ENCODE measurements at places on chromosomes 7 and 10.

- no peak for DNase-seq
Measured at GRCh38 chr7:129435414-129435829, 1.2 kb downstream of the STRIP2 start.

DNA sequence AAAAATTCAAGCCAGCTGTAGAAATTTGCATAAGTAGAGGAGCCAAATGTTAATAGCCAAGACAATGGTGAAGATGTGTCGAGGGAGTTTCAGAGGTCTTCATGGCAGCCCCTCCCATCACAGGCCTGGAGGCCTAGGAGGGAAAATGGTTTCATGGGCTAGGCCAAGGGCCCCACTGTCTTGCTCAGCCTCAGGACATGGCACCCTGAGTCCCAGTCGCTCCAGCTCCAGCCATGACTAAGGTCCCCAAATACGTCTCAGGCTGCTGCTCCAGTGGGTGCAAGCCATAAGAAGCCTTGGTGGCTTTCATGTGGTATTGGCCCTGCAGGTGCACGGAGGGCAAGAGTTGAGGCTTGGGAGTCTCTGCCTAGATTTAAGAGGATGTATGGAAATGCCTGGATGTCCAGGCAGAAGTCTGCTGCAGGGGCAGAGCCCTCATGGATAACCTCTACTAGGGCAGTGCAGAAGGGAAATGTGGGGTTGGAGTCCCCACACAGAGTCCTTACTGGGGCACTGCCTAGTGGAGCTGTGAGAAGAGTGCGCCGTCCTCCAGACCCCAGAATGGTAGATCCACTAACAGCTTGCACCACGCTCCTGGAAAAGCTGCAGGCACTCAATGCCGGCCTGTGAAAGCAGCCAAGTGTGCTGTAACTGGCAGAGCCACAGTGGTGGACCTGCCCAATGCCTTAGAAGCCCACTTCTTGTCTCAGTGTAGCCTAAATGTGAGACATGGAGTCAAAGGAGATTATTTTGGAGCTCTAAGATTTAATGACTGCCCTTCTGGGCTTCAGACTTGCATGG lies 19.2 kb downstream of the TBATA start:
- DNase-seq: no peak

DNA sequence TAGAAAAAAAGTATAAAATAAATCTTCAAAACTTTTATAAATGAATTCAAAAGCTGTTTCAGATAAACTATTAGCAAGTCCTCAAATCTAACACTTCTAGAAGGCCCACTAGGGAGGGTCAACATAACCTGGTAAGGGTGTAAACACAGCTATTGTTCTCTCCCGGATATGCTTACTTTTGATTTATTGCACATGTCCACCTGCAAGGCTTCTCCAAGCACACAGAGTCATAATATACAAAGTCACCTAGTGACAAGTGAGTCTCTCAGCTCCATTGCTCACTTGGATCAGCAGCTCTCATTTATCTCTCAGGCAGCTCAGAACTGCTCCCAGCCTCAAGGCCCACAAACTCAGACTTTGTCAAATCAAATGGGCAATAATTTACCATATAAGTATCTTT lies 44.0 kb upstream of the COL1A2 start:
- no peak for DNase-seq

DNA sequence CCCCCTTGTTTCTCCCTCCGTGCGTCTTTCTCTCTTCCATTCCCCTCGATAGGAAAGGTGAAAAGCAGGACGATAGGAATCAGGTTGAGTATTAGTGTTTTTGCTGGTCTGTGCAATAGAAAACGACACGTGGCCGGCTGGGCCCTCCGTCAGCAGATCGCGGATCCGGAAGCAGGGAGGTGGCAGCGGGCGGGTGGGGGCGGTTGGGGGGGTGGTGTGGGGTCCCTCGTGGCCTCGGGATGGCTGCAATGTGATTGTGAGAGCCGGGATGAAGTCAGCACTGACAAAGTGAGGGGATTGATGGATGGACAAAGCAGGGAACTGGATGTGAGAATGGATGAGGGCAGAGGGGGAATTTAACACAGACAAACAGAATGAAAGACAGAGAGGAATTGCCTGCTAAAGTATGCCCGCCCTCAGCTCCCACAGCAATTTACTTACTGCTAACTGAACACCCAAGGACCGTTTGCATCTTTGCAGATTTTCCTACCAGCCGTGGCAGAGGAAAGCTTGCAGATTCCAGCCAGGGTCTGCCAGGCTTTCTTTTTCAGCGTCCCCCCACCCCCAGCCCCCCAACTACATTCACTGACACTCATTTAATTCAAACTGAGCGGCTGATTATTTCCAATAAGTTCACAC lies 280.9 kb downstream of the LRMDA start:
- DNase-seq: no peak

GRCh38 chr7:42236976-42237810 lies at the start of gene GLI3:
Gene GLI3, minus strand, starts transcription at chr7:42237209. Its CDS starts 13,956 bp downstream, at chr7:42223253.
- peak; percentile 95 for DNase-seq

DNA sequence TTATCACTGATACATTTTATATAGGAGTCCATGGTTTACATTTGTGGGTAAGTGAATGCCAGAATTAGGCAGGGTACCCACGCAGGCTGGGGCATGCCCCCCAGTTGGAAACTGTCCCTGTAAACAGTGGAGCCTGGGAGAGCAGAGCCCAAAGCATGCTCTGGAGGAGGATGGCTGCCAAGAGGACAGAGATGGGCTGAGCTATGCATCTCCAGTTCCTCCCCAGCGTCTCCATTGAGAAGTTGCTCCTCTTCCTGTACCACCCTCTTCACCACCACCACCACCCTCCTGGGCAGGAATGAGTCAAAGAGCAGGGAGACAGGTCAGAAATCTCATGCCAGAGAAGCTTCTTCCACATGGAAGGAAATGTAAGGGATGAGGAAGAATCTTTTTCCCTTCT lies 67.7 kb upstream of the KMT2E start:
- DNase-seq: no peak

GRCh38 chr7:137771679-137772078 lies 75.1 kb downstream of the DGKI start:
- no peak for DNase-seq

- no peak for DNase-seq
Measured at GRCh38 chr10:78947226-78947625, 121.5 kb upstream of the ZMIZ1 start.

DNA sequence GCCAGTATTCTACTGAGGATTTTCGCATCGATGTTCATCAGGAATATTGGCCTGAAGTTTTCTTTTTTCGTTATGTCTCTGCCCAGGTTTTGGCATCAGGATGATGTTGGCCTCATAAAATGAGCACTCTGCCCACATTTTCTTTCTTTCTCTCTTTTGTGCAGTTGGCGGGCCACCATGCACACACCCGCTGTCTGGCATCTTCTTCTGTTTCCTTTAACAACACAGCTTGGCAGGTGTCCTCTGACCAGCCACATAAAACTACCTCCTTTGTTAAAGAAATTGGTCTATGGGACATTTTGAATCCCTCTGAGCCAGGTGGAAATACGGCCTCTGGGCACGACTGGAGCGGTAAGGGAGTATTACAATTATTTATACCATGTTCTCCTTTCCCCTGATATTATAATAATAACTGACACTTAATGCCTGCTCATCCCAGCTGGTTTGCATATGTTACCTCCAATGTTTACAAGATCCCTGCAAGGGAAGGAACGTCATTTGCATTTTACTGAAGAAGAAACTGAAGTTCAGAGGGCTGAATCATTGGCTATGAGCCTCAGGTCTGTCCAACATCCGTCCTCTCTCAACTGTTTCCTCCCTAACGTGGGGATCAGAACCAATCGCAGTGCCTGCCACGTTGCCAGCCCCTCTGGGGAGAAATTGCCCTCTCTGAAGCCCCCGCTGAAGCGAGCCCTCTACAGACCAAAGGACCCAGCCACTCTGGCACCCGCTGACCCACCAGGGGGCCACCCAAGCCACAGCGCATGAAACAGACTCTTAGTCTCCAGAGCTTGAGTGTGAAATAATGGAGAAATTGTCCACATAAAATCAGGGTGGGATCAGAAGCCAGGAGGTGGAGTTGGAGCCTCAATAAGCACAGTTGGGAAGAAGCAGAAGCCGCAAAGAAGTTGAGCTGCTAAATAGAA lies 125.0 kb upstream of the FOXK1 start:
- DNase-seq: no peak

DNA sequence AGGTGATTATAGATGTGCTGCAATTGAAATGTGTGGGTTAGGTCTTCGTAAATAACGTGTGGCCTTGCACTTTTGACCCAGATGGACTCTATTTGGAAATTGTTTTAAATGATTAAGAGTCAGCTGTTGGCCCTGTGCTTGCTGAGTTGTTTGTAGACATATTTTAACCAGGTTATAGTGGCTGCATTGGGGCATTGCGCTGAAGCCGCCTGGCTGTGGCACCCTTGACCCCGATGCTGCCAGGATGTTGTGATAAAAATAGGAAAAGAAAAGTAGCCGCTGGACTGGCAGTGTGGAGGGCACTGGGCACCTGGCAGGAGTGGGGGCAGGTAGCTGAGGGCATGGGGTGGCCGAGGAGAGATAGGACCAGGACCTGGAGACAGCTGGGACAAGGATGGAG lies 13.4 kb downstream of the LRRC27 start:
- no peak for DNase-seq

- DNase-seq: no peak
Measured at GRCh38 chr7:96675548-96675947, 34.1 kb downstream of the SEM1 start.

GRCh38 chr10:7915923-7916536 lies 97.7 kb downstream of the TAF3 start:
- DNase-seq: no peak

GRCh38 chr7:157907091-157907490 lies 570.3 kb downstream of the DNAJB6 start:
- no peak for DNase-seq

DNA sequence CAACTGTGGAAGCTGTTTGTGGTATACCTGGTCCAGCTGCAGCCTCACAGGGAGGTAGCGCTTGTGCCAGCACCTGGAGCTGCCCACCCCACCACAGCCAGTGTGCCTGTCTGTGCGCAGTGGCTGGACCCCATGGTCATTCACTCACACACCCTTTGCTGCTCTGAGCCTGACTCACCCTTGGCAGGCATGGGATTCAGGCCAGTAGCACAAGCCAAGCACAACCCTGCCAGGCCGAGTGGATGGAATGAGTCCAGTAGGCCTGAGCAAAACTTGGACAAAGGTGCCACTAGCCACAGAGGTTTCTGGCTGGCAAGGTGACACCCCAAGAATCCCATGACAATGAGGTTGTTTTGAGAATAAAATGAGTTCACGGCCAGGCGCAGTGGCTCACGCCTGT lies 19.0 kb downstream of the RBM48 start:
- no peak for DNase-seq

GRCh38 chr7:43865277-43865676 lies 4.0 kb downstream of the MRPS24 start:
- no peak for DNase-seq

- DNase-seq: no peak
Measured at GRCh38 chr10:90079819-90080218, 378.4 kb downstream of the KIF20B start.

- DNase-seq: no peak
Measured at GRCh38 chr10:126525326-126525725, 137.0 kb upstream of the ADAM12 start.

DNA sequence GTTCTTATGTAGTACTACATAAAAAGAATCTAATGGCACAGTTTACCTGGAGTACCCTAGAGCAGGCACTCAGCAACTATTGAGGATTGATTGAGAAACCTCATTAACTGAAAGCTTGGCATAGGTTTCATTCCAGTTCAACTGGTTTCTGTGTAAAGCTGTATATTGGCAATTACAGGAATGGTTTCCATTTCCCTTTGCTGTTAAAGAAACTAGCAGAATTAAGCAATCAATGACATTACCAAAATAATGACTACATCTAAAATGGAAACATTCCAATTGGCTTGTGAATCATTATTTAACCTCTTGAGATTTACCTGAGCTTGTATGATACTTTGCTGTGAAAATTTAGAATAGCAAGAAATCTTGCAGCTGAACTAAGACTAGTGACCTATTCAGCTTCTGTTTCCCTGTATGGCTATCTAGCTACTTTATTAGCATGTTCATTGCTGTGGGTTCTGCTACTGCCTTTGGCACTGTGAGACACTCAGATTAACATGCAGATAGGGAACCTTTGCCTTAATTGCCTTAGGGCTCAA lies 33.5 kb upstream of the CADPS2 start:
- DNase-seq: peak; percentile 39

GRCh38 chr10:89062861-89063260 lies 72.3 kb downstream of the FAS start:
- DNase-seq: no peak

DNA sequence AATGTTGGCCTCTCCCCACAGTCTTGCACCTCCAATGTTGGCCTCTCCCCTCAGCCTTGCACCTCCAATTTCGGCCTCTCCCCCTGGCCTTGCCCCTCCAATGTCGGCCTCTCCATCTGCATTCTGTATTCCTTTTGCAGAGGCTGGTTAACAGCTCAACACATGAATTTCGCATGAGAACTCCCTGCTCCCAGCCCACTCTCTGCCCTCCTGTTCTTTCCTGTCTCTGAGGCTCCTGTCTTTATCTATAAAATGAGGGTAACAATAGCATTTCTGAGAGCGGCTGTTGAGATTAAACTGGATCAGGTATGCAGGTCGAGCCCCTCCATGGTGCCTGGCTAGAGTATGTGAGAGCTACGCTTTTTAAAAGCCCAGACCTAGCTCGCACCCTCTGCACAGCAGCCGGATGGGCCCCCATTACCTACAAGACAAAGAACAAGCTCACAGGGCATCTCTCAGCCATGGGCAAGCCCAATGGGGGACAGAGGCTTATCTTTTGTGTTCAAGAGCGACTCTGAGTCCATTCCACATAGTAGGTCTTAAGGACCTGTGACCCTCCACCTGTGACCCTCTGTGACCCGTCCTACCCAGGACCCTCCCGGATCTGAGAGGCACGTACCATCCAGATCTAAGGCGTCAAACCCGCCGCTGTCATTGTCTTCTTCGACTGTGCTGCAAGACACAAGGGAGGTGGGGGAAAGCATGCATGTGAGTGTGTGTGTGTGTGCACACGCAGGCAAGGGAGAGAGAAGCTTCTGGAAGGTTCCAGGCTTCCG lies 82.2 kb upstream of the GNA12 start:
- DNase-seq: no peak

DNA sequence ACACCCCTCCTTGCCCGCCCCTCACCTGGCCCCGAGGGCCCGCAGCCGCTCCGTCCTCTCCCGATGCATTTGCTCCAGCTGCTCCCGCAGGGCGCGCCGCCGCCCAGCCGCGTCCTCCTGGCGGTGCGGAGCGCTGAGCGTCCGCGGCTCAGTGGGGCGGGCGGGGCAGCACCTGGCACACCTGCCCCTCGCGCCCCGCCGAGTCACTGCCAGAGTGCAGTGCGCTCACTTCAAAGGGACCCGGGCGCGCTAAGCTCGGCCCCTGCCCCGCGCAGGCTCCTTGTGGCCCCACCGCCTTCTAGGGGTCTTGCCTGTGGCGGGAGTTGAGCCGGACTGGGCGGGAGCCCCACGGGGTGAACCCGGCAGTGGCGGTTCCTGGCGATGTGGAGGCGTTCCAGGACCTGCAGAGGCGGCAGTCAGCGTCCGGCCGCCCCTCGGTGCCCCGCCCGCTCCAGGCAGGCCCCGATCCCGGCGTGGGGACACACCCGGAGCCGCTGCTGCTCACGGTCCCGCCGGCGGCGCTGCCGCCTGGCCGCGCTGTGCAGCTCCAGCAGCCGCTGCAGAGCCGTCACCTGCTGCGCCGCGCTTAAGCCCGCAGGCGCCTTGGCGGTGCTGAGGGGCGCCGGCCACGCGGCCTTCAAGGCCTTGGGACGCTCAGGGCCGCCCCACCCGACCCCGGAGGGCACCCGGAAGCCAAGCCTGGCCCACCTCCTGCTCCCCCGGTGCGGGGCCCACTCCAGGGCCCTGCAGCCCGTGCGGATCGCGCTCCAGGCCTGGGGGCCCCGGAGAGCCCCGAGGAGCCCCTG lies 6.7 kb downstream of the ATP6V1F start:
- DNase-seq: peak; percentile 35
